Activated CD4-positive, alpha-beta T cell treated with anti-CD3 and anti-CD28 coated beads, Interleukin-2, Interleukin-6, amounts not matched to agents 100 ng/mL and 50 ng/mL, durations not matched to agents 16 hours and 8 hours (primary cell): ENCODE measurements at places on chromosomes 5 and 9.

- no peak for DNase-seq
Measured at GRCh38 chr5:130279386-130279785, 375.1 kb downstream of the CHSY3 start.

GRCh38 chr5:20434786-20435185 lies 446.8 kb upstream of the CDH18 start:
- DNase-seq = no peak

- DNase-seq = peak; percentile 78
Measured at GRCh38 chr5:134140530-134141201, 26.2 kb downstream of the TCF7 start.

DNA sequence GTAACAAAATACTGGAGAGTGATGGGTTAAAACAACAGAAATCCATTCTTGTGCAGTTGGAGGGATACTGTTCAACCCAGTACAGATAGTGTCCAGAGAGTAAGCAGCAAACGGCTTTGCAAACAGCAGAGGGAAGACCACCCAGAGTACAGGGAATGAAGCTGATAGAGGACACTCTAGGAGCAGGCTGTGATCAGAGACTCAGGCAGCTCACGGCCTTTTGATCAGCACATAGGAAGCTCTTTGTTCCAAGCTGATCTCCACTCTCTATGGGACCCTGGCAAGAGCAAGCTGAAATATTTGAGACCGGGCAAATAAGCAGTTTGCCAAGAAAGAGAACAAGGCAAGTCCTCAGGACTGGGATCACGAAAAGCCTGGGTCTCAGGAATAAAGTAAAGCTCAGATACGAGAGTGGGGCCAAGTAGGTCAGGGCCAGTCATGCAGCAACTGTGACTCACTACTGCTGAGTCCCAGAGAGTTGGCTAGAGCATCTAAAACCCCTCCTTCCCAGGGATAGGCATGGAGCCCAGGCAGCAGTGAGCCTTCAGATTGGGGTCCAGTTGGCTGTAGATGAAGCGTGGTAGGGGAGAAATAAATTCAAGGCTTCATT lies 52.4 kb downstream of the MELK start:
- DNase-seq = no peak

GRCh38 chr5:153432583-153432982 lies 57.9 kb upstream of the GRIA1 start:
- DNase-seq = no peak

DNA sequence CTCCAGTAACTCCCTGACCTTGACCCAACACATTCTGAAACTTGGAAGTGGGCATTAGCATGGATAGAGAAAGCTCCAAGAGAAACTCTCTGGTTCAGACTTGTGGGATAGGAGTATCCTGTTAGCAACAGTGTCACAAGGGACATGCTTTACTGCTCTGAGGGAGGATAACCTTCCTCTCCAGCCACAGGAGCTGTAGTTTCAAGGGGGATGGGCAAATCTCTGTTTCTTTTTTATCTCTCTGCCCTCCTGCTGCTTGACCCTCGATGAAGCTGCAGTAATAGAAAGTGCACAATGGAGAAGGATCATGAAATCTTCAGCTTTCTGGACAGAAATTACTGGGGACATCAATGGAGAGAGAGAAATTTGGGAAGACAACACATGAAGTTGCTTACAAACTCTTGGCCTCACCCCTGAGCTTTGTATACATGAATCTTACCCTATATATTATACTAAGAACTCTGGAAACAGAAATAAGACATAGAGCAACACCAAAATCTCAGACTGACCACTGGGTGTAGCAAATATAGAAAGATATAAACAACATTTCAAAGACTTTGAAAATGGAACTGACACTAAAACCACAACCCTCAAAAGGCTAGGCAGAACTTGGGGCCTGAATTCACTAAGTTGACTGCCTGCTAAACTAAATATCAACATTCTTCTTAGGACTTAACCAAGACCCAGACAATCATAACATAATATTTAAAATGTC lies 471.0 kb upstream of the MEF2C start:
- no peak for DNase-seq

DNA sequence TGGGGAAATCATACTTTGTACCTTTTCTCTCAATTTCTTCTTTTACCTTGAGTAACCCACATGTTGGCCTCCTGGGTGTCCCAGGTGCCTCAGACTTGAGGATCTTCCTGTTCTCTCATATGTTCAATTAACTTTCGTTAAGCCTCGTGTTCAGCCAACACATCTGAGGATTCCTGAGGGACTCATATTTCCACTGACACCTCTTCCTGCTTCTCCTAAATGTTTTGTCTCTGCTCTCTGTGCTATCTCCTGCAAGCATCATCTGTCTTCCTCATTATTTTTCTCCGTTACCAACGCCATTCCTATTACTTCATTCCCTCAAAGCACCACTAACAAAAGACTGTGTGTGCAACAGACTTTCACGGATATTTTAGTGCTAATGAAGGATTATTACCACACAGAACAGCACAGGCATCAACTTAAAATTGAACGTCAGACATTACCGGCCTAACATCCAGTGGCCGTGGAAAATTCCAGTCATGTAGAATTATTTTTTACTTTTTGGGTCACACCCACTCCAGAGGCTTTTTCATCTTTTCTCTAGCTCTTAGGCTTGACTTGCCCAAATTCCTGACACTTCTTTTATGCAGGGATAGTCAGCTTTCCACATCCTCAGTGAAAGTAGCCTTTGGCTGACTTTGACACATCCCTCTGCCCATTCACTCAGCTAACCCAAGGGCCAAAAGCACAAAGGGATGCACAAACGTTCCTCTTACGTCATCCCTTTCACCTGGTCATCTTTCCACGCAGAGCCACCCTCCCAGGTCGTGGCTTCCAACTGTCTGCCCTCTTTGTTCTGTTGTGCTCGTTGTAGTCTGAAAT lies 46.0 kb upstream of the OSMR start:
- no peak for DNase-seq

- no peak for DNase-seq
Measured at GRCh38 chr5:170429014-170429413, 39.8 kb upstream of the KCNMB1 start.

DNA sequence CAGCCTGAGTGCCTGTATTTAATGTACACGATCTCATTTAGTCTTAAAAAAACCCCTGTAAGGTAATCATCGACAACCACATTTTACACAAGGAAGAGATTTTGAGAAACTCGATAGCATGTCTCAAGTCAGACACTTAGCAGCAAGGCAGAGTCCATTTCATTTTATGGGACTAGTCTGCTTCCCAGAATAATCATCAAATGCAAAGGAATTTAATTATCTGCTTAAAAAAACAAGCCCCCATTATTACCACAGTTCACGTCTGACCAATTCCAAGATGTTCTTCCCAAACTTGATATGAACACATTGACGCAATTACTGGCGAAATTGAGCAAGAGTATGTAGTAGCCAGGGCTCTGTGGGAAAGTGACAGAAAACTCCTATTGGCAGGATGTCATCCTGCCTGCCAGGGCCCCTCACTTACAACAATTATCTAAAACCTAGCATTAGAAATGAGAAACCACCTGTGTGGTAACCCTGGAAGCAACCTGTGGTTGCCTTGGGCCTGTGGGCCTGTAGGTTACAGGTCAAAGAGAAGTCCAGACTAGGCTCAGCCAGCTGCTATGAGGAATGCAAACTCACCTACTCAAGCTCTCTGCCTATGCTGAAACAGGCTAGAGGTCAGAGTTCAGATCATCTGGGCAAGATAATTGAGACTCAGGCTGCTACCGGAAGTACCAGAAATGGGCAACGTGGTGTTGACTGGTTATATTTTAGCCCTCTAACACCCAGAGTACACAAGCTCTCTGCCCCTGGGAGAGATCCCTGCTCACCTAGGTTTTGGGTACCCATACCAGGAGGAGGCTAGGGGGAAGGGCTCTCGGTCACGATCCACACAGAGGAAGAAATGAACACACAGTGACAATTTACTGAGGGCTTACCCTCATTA lies 1.6 kb downstream of the B4GALT1 start:
- DNase-seq = peak; percentile 81

- no peak for DNase-seq
Measured at GRCh38 chr5:32426440-32427151, 17.9 kb downstream of the ZFR start.

- DNase-seq = no peak
Measured at GRCh38 chr9:126612326-126612812, 1.4 kb upstream of the LMX1B start.

- DNase-seq = no peak
Measured at GRCh38 chr9:116219686-116220085, 66.1 kb downstream of the PAPPA start.

DNA sequence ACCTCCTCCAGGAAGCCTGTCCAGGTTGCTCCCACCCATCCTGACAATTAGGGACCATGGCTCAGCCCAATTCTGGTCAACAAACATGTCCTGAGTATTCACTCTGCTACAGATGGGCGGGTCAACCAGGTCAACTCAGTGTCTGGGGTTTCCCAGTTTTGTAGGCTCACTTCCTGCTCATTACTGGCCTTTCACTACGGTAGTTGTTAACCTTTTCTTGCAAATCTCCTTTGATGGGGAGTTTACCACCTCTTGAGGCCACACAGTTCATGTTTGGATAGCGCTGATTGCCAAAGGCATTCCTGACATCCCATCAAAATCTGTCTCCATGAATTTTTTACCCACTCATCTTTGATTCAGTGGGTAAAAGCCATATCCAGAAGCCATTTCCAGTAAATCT lies 13.8 kb downstream of the TMEM8B start:
- DNase-seq = no peak

DNA sequence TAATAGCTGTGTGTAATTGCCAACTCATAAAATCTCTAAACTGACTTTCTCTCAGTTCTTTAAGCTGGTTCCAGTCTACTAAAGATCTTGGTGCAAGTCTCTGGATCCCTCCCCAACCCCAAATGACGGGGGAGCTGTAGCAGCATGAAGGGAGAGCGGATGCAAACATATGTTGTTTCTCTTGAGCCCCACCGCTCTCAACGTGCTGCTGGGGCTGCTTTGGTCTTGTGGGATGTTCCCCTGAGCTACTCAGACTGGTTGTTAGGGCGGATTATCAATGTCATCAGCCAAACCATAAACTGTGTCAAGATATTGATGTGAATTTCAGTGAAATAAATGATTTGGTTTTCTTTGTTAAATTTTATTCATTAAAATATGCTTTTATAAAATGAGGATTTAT lies 40.9 kb upstream of the APC start:
- DNase-seq = no peak

DNA sequence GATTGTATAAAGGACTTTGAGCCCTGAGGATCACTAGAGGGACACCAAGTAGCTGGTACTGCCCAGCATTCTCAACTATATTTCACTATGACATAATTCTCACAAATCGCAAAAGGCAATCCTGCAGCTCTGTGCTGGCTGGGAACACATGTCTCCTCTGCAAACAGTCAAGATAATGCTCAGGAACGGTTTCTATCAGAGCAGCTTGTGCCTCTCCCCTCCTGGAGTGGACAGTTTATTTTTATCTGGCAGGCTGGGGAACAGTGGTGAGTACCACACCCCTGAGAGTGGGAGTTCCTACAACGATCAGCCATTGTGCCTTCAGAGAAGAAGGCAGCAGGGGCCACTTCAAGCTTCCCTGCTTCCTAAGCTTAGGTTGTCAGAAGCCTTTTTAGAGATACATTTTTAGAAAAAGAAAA lies 65.8 kb downstream of the ERAP1 start:
- DNase-seq = no peak

DNA sequence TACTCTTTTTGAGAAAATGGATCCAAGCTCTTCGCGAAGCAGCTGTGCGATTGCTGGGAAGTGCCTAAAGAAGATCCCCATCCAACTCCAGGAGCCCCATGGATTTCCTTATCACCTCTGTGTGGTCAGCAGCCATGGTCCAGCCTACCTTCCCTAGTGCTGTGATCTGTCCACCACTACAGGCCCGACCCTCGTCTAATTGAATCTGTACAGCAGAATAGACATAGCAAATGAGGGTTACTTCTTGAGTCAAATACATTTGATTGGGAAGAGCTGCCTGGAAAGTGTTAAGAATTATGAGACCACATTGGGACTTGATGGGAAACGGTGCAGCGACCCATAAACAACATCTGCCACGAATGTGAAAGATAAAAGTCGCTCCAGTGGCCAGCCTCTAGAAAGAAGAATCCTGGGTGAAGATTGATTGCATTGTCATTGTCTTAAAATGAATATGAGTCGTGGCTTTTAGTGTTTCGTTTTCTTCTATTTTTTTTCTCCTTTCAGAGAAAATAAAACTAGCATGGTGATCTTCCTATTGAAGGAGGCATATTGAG lies 118.4 kb downstream of the PAM start:
- no peak for DNase-seq

DNA sequence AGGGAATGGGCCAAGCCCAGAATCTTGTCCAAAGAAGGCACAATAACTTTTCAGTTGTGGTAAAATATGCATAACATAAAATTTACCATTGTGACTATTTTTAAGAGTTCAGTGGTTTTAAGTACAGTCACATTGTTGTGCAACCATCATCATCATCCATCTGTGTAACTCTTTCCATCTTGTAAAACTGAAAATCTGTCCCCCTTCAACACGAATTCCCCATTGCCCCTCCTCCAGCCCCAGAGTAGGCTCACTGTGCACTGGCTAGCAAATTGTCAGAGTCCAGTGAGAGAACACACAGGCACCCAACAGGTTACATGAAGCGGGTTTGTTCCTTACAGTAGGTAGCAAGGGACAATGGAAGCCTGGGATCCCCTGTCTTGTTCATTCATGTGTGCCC lies 13.7 kb downstream of the BARX1 start:
- DNase-seq = no peak

DNA sequence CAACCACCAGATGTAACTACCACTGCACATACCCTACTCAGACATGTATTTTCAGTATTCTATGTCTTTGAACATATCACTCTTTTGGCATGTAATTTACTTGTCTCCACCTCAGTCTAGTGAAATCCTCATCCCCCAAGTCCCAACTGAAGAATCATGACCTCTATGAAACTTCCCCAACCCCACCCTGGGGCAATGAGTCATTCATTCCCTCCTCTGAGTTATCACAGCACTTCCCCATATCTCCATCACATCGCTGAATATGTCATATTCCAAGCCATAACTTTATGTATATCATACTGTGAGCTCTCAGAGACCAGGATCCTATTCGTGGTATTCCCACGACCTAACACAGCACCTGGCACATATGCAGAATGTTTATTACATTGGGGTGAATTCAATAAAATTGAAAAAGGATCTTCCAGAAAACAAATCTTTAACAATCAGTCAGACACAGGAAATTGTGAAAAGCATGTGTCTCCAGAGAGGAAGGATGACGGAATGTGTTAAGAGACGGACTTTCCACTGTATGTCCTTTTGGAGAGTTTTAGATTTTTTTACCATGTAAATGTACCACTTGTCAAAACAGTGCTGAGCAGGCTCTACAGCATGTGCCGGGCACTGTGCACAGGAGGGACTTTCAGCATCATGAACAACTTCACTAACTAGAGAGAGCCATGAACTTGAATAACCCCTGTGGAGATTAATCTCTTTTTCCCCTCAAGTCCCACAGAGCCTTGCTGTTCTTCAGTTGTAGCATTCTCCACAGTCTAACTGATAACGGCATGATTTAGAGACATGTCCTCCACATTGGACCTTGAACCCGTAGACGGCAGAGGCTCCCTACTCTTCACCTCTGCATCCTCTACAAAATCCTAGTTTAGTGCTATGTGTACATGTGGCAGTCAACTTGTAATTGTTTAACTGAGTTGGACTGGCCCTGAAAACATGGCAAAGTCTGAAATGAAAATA lies 213.5 kb downstream of the GLIS3 start:
- no peak for DNase-seq

- no peak for DNase-seq
Measured at GRCh38 chr5:53481159-53481886, 894 bp downstream of the FST start.
